ENCODE measurements at places on chromosomes 4 and X.

DNA sequence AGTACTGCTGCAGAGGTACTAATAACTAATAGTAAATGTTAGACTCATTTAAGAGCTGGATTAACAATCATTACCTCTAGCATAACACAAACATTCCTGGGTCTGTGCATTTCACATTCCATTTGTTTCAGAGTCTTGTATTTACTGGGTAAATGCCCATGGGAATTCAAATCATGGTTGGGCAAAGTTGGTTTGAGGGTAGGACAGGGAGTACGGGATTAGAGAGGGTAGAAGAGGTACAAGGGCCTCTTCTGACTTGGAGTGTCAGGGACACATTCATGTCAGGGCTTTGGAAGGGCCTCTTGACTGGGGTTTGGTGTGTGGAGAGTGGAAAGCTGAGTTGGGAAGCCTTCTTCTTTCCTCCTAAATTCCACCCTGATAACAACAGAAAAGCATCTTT is 65.9 kb downstream of the WWC2 start:
- DNase-seq: no peak

DNA sequence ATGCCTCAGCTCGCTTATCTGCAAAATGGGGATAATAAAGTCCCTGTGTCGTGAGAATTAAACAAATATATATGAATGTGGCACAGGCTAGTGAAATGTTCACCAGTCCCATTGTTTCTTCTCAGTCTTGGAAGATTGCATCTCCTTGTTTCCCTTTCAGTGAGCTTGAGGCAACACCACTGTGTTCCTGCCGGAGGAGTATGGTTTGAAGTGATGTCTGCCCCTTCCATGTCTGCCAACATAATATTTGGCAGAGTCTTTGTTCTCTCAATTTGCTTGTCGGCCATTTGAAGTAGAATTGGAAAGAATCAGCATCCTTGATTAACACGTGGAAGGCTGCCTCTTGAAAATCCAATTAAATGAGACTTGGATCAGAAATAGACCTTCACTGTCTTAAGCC is 1088.5 kb upstream of the INTU start:
- no peak for DNase-seq

- no peak for DNase-seq
These were observed 22.8 kb downstream of the MFAP3L start for GRCh38 chr4:170003071-170004070.

GRCh38 chrX:136353526-136354093 is 52.8 kb downstream of the ADGRG4 start:
- DNase-seq: no peak

Data from left colon (tissue), 2 donors.